ENCODE measurements at places on chromosomes 6 and 20. TPM values are rescaled to one million over a fixed set of nuclear protein-coding genes. Genes with fewer than 3 reads are reported as not detected.

DNA sequence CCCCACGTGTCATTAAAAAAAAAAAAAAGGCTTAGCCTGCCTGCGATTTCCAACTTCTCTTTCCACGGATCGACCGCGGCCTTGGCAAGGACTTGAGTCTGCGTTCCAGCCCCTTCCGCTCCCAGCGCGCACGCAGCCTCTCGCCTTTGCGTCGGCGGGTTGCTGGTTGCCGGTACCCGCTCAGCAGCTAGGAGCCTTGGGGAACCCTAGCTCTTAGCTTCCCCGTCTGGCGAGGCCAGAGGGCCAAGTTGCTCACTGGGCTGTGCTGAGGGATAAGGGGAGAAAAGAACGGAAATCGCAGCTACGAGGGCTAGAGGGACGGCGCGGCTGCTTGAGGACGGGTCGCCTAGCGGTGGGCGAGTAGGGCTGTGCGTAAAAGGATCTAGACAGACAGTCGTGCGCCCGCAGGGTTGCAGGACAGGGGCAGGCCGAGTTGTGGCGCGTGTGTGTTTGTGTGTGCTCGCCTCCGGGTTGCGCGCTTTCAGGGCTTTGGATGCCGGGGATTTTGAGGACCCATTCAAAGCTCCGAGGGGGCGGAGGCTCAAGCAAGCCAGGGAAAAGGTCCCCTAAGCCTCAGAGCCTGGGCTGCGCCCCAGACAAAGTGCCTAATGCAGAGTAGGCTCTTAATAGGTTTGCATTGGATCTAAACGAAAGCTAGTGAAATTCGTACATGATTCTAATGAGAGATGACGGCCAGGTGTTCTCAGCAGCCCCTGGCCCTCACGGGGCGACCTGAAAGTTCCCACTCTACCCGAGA is 40.5 kb upstream of the OSTM1 start:
- DNase-seq = peak; percentile 71

GRCh38 chr20:63737945-63738686 is 1.5 kb upstream of the SLC2A4RG start:
- no peak for DNase-seq

DNA sequence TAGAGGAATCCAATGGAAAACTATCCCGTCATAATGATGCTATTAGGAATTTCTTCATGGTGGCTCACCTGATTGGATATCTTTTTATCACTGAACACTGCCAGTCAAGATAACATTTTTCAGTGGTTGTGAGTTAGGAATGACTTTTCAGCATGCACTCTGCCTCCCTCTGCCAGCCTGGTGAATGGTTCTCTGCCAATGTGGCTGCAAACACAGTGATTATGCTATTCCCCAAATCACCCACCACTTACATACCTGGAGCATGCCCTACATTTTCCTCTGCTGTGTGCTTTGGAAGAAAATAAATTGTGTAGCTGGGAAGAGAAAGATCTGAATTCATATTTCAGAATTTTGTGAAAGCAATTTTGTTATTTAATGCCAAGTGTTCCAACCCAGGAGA is 102.6 kb upstream of the LAMP5 start:
- no peak for DNase-seq

WFDC12 gene
- not detected for total RNA-seq

Data from endothelial cell of umbilical vein (primary cell).